ENCODE measurements at places on chromosomes 16 and 17. TPM values are rescaled to one million over a fixed set of nuclear protein-coding genes. Genes with fewer than 3 reads are reported as not detected.

DNA sequence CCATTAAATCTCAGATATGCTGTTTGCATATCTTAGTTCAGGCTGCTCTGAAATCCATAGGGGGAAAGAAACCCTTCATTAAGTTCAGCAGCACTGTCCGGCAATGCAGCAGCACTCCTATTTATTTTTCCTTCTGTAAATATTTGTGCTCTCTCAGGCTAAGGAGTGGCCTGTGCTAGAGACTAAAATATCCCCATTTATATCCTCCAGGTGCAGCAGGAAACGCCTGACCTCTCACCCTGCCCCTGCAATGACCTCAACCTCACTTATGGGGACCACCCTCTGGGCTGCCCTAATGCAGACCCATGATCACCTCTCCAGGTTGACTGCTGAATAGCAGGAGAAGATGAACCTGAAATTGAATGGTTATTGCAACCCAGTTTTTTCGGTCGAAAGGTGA is 165.0 kb upstream of the ELAC2 start:
- H3K27ac ChIP-seq: no peak overlapping the region
- no peaks in the 10 kb centered on the region for H3K4me1 ChIP-seq
- no peaks in the 10 kb centered on the region for H3K27me3 ChIP-seq
- H3K36me3 ChIP-seq: no peaks in the 10 kb centered on the region

DNA sequence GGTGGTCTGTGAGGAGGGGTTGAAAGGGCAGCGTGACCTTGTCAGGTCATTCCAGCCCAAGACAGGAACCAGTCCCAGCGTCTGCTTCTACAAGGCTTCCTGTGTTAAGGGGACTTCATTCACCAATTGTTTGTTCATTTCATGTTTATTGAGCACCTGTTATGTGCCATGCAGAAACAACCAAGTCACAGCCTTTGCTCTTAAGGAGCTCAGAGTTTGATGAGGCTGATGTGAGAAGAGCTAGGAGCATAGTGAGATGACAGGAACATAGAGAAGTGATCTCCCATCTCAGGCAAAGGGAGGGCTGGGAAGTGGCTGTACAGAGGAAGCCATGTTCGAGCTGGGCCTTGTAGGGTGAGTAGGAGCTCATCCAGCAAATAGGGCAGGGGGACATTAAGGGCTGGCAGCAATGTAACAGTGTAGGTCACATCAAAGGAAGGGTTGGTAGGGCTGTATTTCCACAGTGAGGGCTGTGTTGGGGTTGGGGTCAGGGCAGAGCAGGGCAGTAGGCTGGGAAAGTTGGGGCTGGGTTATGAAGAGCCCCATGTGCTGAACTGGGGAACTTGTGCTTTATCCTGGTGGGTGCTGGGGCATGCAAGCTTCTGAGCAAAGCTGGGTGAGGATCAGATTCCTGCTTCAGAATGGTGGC is 79.8 kb downstream of the ARHGAP23 start:
- H3K36me3 ChIP-seq: no peaks in the 10 kb centered on the region
- no peaks in the 10 kb centered on the region for H3K27me3 ChIP-seq
- H3K27ac ChIP-seq: no peak overlapping the region
- H3K4me3 ChIP-seq: no peak overlapping the region
- no peaks in the 10 kb centered on the region for H3K4me1 ChIP-seq
- no peak for DNase-seq

GRCh38 chr16:85215478-85216118 is 103.3 kb upstream of the CIBAR2 start:
- no peak for DNase-seq
- H3K36me3 ChIP-seq: no peaks in the 10 kb centered on the region
- no peak overlapping the region for H3K4me3 ChIP-seq
- peaks cover 4% of the 10 kb centered on the region for H3K4me1 ChIP-seq
- no peak overlapping the region for H3K27ac ChIP-seq

SDR42E2 gene
- total RNA-seq: not detected

MT1M gene
- total RNA-seq: 14.8 TPM

Measured in prostate gland (tissue), 2 donors.